ENCODE measurements at places on chromosomes 5 and 9.

DNA sequence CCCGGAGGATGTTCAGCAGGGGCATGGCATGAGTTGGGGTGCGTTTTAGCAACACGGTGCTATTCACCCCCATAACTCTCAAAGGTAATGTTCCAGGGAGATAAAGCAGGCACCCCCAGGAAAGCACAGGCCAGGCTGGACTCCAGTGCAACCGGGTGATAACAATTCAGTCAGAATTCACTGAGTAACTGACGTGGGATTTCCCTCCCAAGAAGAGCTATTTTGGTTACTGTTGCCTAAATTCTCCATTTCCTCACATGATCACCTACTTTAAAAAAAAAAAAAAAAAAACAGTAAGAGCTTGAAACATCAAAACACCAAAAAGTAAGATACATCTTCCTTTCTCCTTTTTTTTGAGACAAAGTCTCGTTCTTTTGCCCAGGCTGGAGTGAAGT lies 137.6 kb upstream of the WWC1 start:
- DNase-seq: no peak

- no peak for DNase-seq
These were observed 8.4 kb upstream of the ZNF354C start for GRCh38 chr5:179051784-179052183.

- DNase-seq: no peak
These were observed 28.1 kb upstream of the CETN3 start for GRCh38 chr5:90437663-90438062.

- no peak for DNase-seq
These were observed 219.9 kb downstream of the FSTL4 start for GRCh38 chr5:133392448-133392847.

GRCh38 chr9:77648234-77649108 lies at the start of gene GNA14:
TSS of gene GNA14 (minus strand) at chr9:77648322. CDS start at chr9:77647793, 529 bp downstream.
- DNase-seq: no peak

GRCh38 chr5:87190041-87190440 lies 77.6 kb upstream of the RASA1 start:
- no peak for DNase-seq

GRCh38 chr9:116149844-116150243 lies 3.7 kb upstream of the PAPPA start:
- DNase-seq: peak; percentile 49

- no peak for DNase-seq
These were observed 51.5 kb downstream of the RAPGEF1 start for GRCh38 chr9:131688377-131688776.

GRCh38 chr9:82912645-82913044 lies 150.3 kb downstream of the RASEF start:
- no peak for DNase-seq

GRCh38 chr9:120592210-120592609 lies 12.2 kb upstream of the CDK5RAP2 start:
- DNase-seq: no peak

DNA sequence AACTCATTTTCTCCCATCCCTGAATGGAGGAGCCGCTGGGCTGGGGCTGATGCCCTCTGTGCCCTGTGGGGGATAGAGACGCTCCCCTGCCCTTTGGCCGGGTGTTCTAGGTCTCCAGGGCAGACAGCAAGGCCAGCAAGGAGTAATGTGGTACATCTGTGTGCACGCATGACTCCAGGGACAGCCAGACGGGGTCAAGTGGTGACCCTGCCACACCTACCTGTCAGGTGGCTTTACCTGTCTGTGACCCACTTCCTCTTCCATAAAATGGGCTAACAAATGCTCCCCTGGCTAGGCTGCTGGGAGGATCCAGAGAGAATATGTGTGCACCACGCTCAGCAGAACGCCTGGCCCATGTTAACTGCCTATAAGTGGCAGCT lies 35.4 kb upstream of the BARHL1 start:
- no peak for DNase-seq
